B cell (primary cell): ENCODE measurements at places on chromosomes 7 and 10. TPM values are rescaled to one million over a fixed set of nuclear protein-coding genes. Genes with fewer than 3 reads are reported as not detected.

IGFBP3 gene
- not detected in 2 replicates for total RNA-seq

DNA sequence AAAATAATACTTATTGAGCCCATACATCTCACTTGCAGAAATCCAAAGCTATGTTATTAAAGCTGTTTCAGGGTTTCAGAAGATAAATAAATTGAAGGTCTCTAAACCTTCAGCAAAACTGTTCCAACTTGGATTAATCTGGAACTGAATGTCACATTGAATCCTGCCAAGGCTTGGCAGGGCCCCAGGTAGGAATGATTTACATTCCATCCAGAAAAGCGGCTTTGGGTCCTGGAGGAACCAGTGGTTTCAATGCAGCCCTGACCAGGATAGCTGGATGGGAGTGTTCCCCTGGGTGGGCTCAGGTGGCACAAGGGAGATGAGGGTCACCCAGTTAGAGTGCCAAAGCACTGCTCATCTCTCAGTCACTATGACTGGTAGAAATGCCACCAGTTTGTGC lies 37.0 kb upstream of the TMEM72 start:
- no peaks in the 10 kb centered on the region for H3K27me3 ChIP-seq
- no peaks in the 10 kb centered on the region for H3K36me3 ChIP-seq
- H3K27ac ChIP-seq, result no peak overlapping the region
- H3K4me3 ChIP-seq, result no peak overlapping the region

- H3K27me3 ChIP-seq, result no peaks in the 10 kb centered on the region
- H3K4me1 ChIP-seq, result no peaks in the 10 kb centered on the region
- H3K4me3 ChIP-seq, result no peak overlapping the region
- H3K36me3 ChIP-seq, result no peaks in the 10 kb centered on the region
- H3K27ac ChIP-seq, result no peak overlapping the region
Measured at GRCh38 chr7:147861058-147861716, 729.4 kb upstream of the C7orf33 start.

RNF32 gene
- total RNA-seq, result 2.3 and 3.4 TPM in 2 replicates

DNA sequence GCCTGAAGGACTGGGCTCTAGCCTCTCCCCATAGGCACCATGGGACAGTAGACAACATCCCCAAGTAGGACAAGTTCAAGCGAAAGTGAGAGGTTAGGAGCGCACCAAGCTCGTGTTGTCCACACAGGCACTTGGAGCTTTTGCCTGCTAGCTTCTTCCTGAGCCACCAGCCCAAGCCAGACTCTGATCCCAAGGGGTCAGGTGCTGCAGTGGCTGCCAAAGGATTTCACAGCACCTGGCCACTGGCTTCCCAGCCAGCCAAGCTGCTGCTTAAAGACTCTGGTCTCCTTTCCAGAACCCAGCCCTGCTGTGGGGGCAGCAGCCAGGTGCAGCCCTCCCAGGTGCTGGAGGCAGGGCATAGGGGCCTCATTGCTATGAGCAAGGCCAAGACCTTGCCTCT lies 33.0 kb upstream of the UNC5B start:
- DNase-seq, result no peak
- no peaks in the 10 kb centered on the region for H3K36me3 ChIP-seq
- H3K4me3 ChIP-seq, result no peak overlapping the region
- H3K27ac ChIP-seq, result no peak overlapping the region
- H3K4me1 ChIP-seq, result no peaks in the 10 kb centered on the region

PBLD gene
- 3.0 and 4.7 TPM in 2 replicates for total RNA-seq

ASB15 gene
- total RNA-seq, result not detected in 2 replicates

DNA sequence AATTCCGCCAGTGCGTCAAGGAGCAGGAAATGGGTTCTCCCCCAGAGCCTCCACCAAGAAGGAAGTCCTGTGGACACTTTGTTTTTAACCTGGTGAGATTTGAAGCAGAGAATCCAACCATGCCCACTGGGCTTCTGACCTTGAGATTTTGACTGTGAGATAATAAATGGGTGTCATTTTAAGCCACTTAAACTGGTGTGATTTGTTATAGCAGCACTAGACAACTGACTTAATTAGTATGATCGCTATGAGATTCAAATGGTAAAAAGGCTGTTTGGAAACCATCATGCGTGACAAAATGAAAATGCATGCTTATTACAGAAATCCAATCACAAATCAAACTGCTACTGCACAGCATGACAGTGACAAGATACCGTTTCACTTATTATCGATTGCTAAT lies 98.0 kb downstream of the ADAM12 start:
- H3K4me1 ChIP-seq, result no peaks in the 10 kb centered on the region
- H3K27ac ChIP-seq, result no peak overlapping the region
- H3K36me3 ChIP-seq, result no peaks in the 10 kb centered on the region

CRYGN gene
- not detected in 2 replicates for total RNA-seq

CCDC186 gene
- total RNA-seq, result 31.5 and 33.8 TPM in 2 replicates

DNA sequence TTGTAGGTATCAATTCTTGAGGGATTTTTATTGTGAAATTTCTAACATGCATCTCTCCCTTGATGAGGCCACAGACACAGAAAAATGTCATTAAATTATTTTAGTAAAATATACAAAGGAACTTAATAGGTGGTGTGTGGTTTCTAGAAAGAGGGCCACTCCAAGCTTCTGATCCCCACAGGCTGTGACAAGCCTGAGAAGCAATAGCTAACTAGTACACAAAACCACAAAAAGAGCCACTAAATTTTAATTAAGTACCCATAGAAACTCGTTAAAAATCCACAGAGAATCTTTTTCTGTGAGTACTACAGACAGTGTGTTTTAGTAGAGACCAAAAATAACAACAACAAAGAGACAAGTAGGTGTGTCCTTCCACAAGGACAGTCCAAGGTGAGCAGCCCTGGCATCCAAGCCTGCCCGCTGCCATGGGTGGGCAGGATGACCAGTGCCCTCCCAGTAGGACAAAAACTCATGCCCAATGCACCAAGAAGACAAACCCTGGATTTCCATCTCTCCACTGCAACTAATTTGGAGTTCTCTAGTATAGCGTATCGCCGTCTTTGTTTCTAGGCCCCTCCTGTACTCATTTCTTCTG lies 81.0 kb downstream of the RNF216 start:
- H3K27me3 ChIP-seq, result no peaks in the 10 kb centered on the region
- H3K27ac ChIP-seq, result peak overlapping the region; percentile 56
- H3K4me3 ChIP-seq, result no peak overlapping the region
- DNase-seq, result no peak
- H3K36me3 ChIP-seq, result no peaks in the 10 kb centered on the region

DNA sequence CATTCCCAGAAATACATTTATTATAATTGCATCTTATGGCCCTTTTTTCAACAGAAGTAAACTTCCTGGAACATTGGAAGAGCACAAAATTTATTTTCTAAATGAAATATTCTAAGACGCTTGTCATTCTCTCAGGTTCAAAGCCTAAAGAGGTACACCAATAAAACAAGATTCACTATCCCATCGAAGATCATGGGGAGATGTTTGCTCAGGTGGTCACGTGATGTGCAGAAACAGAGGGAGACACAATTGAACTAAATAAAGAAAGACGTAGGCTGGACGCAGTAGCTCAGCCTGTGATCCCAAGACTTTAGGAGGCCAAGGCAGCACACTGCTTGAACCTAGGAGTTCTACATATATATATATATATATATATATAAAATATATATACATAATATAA lies 46.0 kb upstream of the TMEM254 start:
- H3K27ac ChIP-seq, result no peak overlapping the region
- DNase-seq, result no peak
- H3K4me3 ChIP-seq, result no peak overlapping the region

LRCH4 gene
- total RNA-seq, result 288 and 289 TPM in 2 replicates

SAMD9L gene
- total RNA-seq, result 45.3 and 45.8 TPM in 2 replicates

- no peaks in the 10 kb centered on the region for H3K36me3 ChIP-seq
- no peak for DNase-seq
Measured at GRCh38 chr10:128576943-128577670, 450.9 kb upstream of the MKI67 start.

NODAL gene
- total RNA-seq, result not detected in 2 replicates

DNA sequence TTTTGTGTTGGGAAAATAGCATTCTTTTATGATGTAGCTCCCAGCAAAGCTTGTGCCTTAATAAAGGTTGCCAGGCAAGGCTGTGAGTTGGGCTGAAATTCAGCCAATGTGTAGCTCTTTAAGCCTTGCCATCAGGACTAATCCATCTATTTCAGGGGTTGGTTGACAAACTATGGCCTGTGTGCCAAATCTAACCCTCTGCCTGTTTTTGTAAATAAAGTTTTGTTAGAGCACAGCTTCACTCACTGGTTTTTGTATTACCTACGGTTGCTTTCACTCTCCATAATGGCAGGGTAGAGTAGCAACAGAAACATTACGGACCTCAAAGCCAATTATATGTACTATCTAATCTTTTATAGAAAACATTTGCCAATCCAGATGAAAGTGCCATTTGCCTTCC lies 638.1 kb upstream of the POT1 start:
- H3K27me3 ChIP-seq, result no peaks in the 10 kb centered on the region
- DNase-seq, result no peak
- H3K27ac ChIP-seq, result no peak overlapping the region

DNA sequence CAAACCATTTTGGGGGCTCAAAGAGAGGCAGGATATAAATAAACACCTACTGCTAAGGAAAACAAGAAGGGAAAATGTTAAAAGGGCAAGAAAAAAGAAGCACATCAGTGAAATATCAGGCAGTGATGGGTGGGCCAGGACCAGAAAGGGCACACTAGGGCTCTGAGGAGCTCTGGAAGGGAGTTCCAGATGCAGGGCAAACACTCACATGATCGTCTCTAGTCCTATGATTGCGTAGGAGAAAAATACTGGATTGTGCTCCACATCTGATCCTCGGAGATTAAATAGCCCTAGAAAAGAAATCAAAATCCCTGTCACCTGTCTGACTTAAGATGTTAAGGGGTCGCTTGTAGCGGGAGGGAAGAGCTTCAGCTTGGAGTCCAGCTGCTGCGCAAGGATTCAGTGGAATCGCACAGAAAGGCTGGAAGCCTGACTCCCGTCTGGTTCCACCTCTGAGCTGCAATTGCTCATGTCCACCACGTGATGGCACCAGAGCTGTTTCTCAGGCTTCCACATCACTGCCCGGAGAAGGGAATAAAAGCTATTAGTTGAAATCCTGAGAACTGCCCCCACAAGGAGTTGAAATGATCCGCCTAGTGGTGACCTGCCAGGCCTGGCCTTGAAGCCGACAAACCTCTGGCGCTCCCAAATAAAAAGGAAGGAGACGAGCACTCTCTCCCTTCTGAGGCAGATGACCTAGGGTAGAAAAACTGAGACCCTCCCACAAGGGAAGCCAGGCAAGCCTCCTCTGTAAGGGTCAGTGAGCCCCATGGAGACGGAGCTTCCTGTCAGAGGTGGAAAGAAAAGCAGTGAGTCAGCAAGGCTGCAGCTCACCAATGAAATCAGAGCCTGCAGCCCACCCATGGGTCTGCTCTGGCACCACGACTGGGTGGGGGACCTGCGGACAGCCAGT lies 39.2 kb downstream of the XPNPEP1 start:
- no peaks in the 10 kb centered on the region for H3K27me3 ChIP-seq
- H3K27ac ChIP-seq, result no peak overlapping the region
- no peaks in the 10 kb centered on the region for H3K4me1 ChIP-seq
- peak; percentile 70 for DNase-seq

GRCh38 chr10:96588616-96589419 lies 2.0 kb upstream of the TM9SF3 start:
- H3K27ac ChIP-seq, result no peak overlapping the region
- no peak overlapping the region for H3K4me3 ChIP-seq
- peaks cover under 1% of the 10 kb centered on the region for H3K36me3 ChIP-seq
- DNase-seq, result no peak
- peaks cover 24% of the 10 kb centered on the region for H3K4me1 ChIP-seq
- H3K27me3 ChIP-seq, result no peaks in the 10 kb centered on the region

DNA sequence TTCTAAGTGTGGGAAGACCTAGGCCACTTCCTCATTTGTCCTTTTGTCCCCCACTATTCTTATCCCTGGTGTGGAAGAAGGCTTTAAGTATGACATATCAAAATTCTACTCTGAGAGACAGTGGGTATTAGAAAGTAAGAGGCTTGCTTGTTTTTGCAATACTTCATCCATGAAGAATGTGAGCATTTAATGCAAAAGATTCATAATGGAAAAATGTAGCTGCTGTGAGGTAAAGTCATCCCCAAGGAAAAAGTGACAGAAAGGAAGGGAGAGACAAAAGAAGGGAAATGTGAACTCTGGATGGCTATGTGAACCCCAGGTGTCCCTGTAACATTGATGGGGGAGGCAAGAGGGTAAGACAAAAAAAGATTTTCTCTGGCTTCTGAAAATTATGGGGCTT lies 607.5 kb downstream of the SORCS1 start:
- H3K4me3 ChIP-seq, result no peak overlapping the region
- H3K4me1 ChIP-seq, result no peaks in the 10 kb centered on the region
- no peaks in the 10 kb centered on the region for H3K27me3 ChIP-seq
- no peaks in the 10 kb centered on the region for H3K36me3 ChIP-seq
- H3K27ac ChIP-seq, result no peak overlapping the region
- no peak for DNase-seq

DNA sequence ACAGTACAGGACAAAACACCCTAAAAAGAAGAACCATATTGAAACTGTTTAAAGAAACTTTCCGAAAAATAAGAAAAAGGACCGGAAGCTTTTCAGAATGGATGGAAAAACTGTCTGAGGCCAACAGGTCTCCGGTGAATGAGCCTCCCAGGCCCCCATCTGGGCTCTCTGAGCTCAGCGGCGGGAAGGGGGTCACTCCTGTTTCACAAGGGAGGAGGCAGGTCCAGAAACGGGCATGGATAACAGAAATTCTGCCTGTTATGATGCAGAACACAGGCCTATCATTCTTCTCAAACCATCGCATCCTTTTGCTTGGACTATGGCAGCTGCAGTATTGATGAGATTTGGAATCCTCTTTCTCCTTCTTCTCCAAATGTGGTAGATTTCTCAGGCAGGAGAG lies 58.9 kb upstream of the SHH start:
- no peak overlapping the region for H3K27ac ChIP-seq
- H3K36me3 ChIP-seq, result no peaks in the 10 kb centered on the region
- DNase-seq, result no peak
- no peak overlapping the region for H3K4me3 ChIP-seq
- H3K27me3 ChIP-seq, result no peaks in the 10 kb centered on the region

TPK1 gene
- total RNA-seq, result 26.4 and 29.4 TPM in 2 replicates

GCK gene
- 0.22 and 0.87 TPM in 2 replicates for total RNA-seq

CLCN1 gene
- total RNA-seq, result not detected in 2 replicates

GRCh38 chr7:117372073-117372472 lies 49.2 kb upstream of the WNT2 start:
- no peak for DNase-seq
- H3K27me3 ChIP-seq, result no peaks in the 10 kb centered on the region
- H3K4me1 ChIP-seq, result no peaks in the 10 kb centered on the region
- H3K36me3 ChIP-seq, result no peaks in the 10 kb centered on the region
- H3K4me3 ChIP-seq, result no peak overlapping the region
- H3K27ac ChIP-seq, result no peak overlapping the region

- no peaks in the 10 kb centered on the region for H3K4me1 ChIP-seq
- H3K36me3 ChIP-seq, result no peaks in the 10 kb centered on the region
- H3K4me3 ChIP-seq, result no peak overlapping the region
- H3K27me3 ChIP-seq, result no peaks in the 10 kb centered on the region
- H3K27ac ChIP-seq, result no peak overlapping the region
- DNase-seq, result no peak
Measured at GRCh38 chr10:6986927-6987326, 406.9 kb upstream of the PRKCQ start.
